Esophagus muscularis mucosa (tissue), 4 donors: ENCODE measurements at places on chromosomes 2 and 18. TPM values are rescaled to one million over a fixed set of nuclear protein-coding genes. Genes with fewer than 3 reads are reported as not detected.

DNA sequence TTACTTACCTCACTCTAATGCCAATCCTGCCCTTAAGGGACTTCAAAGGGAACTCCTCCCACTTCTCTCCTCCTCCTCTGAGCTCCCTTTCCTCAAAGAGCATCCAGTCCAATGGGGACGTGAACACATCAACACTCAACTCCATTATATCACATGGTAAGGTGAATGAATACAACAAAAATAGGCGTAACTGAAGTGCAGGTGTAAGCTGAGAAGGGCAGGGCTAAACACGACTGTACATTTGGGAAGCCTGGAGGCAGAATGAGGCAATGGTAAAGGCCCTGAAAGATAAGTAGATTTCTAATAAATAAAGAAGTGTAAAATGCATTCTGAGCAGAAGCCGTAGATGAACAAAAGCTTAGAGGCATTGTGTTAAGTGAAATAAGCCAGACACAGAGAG lies 226.1 kb upstream of the TRIB2 start:
- H3K4me1 ChIP-seq = peaks cover 16% of the 10 kb centered on the region
- DNase-seq = peak; percentile 21
- H3K27me3 ChIP-seq = no peaks in the 10 kb centered on the region
- H3K4me3 ChIP-seq = no peak overlapping the region
- no peak overlapping the region for H3K27ac ChIP-seq
- no peaks in the 10 kb centered on the region for H3K36me3 ChIP-seq

The CHRND gene
- total RNA-seq = not detected

GRCh38 chr2:33595385-33595784 lies 3.7 kb downstream of the FAM98A start:
- peaks cover 13% of the 10 kb centered on the region for H3K36me3 ChIP-seq
- no peak overlapping the region for H3K4me3 ChIP-seq
- H3K27ac ChIP-seq = no peak overlapping the region
- no peak for DNase-seq
- H3K4me1 ChIP-seq = peaks cover 72% of the 10 kb centered on the region

GRCh38 chr18:22856870-22857269 lies 76.3 kb upstream of the RBBP8 start:
- no peaks in the 10 kb centered on the region for H3K36me3 ChIP-seq
- no peak overlapping the region for H3K4me3 ChIP-seq
- H3K27me3 ChIP-seq = no peaks in the 10 kb centered on the region
- no peak for DNase-seq
- H3K4me1 ChIP-seq = no peaks in the 10 kb centered on the region

DNA sequence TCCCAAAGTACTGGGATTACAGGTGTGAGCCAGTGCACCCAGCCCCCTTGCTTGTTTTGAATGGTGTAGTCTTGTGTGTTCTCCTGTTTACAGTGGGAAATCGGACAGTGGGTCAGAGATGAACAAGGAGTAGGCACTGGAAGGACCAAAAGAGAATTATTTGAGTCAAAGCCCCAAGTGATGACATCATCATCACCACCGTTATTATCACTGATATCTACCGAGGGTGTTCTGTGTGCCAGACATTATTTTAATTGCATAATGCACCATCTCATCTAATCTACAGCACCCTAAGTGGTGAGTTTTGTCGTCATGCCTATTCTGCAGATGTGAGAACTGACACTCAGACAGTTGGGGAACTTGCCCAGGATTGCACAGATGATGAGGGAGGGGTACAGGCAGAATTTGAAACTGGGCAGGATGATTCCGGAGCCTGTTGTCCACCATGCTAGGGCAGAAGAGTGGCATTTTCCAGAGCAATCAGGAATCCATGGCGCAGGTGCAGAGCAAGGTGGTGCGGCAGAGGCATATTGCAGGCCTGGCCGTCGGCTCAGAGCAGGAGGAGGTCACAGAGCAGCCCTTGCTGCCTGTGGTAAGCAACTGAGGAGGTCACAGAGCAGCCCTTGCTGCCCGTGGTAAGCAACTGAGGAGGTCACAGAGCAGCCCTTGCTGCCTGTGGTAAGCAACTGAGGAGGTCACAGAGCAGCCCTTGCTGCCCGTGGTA lies 137.0 kb upstream of the HDAC4 start:
- peaks cover 15% of the 10 kb centered on the region for H3K4me1 ChIP-seq
- no peak for DNase-seq
- no peaks in the 10 kb centered on the region for H3K36me3 ChIP-seq
- H3K27ac ChIP-seq = no peak overlapping the region
- H3K27me3 ChIP-seq = no peaks in the 10 kb centered on the region

DNA sequence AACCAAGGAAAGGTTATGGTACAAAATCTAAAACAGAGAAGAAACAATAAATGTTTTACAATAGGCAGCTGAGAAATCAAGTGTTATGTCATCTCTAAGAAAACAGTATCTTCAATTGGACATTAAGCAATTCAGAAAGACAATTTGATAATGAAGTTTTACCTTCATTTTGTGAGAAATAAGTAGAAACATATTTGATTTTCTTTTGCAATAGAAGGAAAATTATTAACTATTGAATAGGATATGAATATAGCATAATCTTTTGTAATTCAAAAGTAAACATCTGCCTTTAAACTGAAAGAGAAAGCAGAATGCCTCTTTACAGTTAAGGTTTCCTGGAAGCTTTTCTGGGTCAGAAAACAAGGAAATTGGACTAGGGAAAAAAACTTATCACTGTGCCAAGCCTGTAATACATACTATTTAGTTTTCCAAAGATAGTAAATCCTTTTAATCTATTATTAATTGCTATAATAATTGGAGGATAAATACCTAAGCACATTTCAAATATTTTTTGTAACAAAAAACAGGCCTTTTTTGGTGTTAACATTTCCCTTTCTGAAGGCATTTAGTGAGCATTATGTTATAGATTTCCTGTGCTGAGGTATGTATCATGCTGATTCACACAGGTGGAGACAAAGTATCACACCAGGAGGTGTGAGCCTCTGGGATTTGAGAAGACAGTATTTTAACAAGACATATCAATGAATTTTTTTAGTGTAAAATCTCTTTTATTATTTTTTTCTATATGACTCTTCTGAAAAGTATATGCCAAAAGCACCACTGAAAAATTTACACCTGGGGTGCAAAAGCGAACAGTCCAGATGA lies 947.0 kb upstream of the CDH2 start:
- H3K27ac ChIP-seq = no peak overlapping the region
- no peaks in the 10 kb centered on the region for H3K4me1 ChIP-seq
- no peak for DNase-seq
- no peaks in the 10 kb centered on the region for H3K27me3 ChIP-seq
- no peaks in the 10 kb centered on the region for H3K36me3 ChIP-seq

DNA sequence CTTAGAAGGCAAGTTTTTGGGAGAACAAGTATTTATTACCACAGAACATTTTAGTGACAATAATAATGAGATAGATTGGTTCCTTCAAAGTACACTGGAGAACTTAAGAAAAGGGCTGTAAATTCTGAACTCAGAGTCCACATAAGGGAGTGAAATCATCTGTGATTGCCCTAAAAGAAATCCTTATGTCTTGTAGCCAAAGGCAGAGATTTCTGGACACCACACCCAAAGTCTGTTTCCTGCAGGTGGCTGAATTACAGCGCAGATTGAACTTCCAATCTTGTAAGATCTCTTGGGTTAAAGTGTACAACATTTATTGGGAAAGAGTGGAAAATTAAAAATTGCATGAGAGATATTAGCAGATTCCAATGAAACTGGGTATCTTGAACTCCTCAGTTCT lies 143.8 kb downstream of the TAF4B start:
- DNase-seq = no peak
- no peak overlapping the region for H3K4me3 ChIP-seq
- H3K27ac ChIP-seq = no peak overlapping the region
- no peaks in the 10 kb centered on the region for H3K27me3 ChIP-seq
- no peaks in the 10 kb centered on the region for H3K36me3 ChIP-seq

The KCNE4 gene
- 14.8 TPM for total RNA-seq

The EFHD1 gene
- total RNA-seq = 16.8 TPM

DNA sequence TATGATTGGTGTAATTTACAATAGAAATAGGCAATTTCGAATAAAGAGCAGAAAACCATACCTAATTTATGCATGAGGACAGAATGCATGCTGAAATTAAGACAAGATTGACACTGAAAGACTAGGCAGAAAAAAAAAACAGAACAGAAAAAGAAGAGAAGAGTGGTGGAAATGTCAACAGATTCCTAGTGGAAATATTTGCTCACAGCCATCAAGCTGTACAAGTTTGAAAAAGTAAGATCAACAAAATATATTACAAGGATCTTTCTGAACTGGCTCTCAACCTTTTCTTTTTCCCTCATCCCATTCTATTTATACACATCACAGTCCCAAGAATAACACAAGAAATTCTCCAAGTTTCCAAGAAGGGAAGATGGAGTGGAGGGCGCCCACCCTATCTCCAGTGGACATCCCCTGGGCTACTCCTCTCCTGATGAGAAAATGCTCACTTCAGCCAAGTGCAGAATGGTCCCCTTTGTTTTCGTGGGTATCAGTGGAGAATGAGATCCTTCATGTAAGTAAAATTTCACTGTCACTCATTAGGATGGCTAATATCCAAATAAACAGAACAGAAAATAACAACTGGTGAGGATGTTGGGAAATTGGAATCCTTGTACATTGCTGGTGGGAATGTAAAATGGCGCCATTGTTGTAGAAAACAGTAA lies 51.0 kb upstream of the ZNF532 start:
- DNase-seq = no peak
- H3K4me3 ChIP-seq = no peak overlapping the region
- no peak overlapping the region for H3K27ac ChIP-seq
- no peaks in the 10 kb centered on the region for H3K36me3 ChIP-seq
- H3K4me1 ChIP-seq = peaks cover 6% of the 10 kb centered on the region

GRCh38 chr2:64398516-64399129 lies 55.3 kb upstream of the LGALSL start:
- no peak for DNase-seq
- H3K4me3 ChIP-seq = no peak overlapping the region
- no peak overlapping the region for H3K27ac ChIP-seq
- peaks cover 6% of the 10 kb centered on the region for H3K4me1 ChIP-seq

DNA sequence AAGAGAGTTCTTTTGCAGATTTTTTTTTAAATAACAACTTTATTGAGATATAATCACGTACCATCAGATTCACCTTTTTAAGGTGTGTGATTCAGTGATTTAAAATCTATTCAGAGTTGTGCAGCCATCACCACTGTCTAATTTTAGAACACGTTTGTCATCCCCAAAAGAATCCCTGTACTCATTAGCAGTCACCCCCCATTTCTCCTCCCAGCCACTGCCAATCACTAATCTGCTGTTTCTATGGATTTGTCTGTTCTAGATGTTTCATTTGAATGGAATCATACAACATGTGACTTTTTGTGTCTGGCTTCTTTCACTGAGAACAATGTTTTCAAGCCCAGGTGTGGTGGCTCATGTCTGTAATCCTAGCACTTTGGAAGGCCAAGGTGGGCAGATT lies 55.4 kb upstream of the RAPH1 start:
- no peaks in the 10 kb centered on the region for H3K27me3 ChIP-seq
- no peak overlapping the region for H3K4me3 ChIP-seq
- H3K4me1 ChIP-seq = no peaks in the 10 kb centered on the region
- H3K27ac ChIP-seq = no peak overlapping the region
- DNase-seq = no peak
- no peaks in the 10 kb centered on the region for H3K36me3 ChIP-seq
